ENCODE measurements at places on chromosomes 12 and 14. TPM values are rescaled to one million over a fixed set of nuclear protein-coding genes. Genes with fewer than 3 reads are reported as not detected.

Gene GDF3
- not detected for total RNA-seq

Gene ART4
- total RNA-seq: not detected

Gene RNU6-7
- not detected for total RNA-seq

Gene SPTB
- not detected for total RNA-seq

Gene MYH6
- not detected for total RNA-seq

Gene DNAL1
- 8.3 TPM for total RNA-seq

Gene BEST3
- total RNA-seq: not detected

Gene SYNDIG1L
- 2.5 TPM for total RNA-seq

Gene OTOGL
- not detected for total RNA-seq

Gene CCDC184
- total RNA-seq: 3.7 TPM

Gene RD3L
- not detected for total RNA-seq

Gene TROAP
- total RNA-seq: 16.7 TPM

Gene VDR
- total RNA-seq: 3.7 TPM

Gene PPP1R36
- under 0.01 TPM for total RNA-seq

Gene FGF23
- not detected for total RNA-seq

Gene NDRG2
- total RNA-seq: 12.0 TPM

Gene PTPN21
- 5.7 TPM for total RNA-seq

Gene C12orf50
- total RNA-seq: not detected

Gene SLC25A47
- 0.48 TPM for total RNA-seq

Gene STAC3
- total RNA-seq: 4.5 TPM

Gene PIP4K2C
- total RNA-seq: 18.5 TPM

Gene NANOG
- total RNA-seq: not detected

Gene PLEKHG7
- 0.13 TPM for total RNA-seq

Gene CLEC4D
- not detected for total RNA-seq

Gene ETFBKMT
- total RNA-seq: 1.9 TPM

Gene NGB
- not detected for total RNA-seq

Gene KRT77
- total RNA-seq: not detected

Gene PIP4P1
- total RNA-seq: 16.9 TPM

Gene KRT85
- total RNA-seq: not detected

Gene RPS29
- total RNA-seq: 8,490 TPM

Gene ANKS1B
- total RNA-seq: 0.32 TPM

Gene ALX1
- 0.26 TPM for total RNA-seq

Gene IGF1
- total RNA-seq: 0.13 TPM

Gene RERGL
- not detected for total RNA-seq

Gene REM2
- total RNA-seq: 0.32 TPM

Gene NTS
- not detected for total RNA-seq

Gene HNF1A
- not detected for total RNA-seq

Gene PTPRO
- total RNA-seq: 0.39 TPM

Gene ITGB7
- total RNA-seq: not detected

Gene CIDEB
- total RNA-seq: 0.16 TPM

Gene PTCSC3
- total RNA-seq: not detected

Gene ST8SIA1
- total RNA-seq: under 0.01 TPM

Gene FAM90A1
- total RNA-seq: 0.13 TPM

Gene LRR1
- 12.5 TPM for total RNA-seq

Gene SELPLG
- 2.2 TPM for total RNA-seq

Gene SPATA7
- total RNA-seq: 26.3 TPM

Measured in epithelial cell of alveolus of lung (primary cell).